ENCODE measurements at places on chromosomes 12 and 14. TPM values are rescaled to one million over a fixed set of nuclear protein-coding genes. Genes with fewer than 3 reads are reported as not detected.

Gene EIF2S3B
- 0.62 TPM for total RNA-seq

Gene COQ5
- total RNA-seq = 28.6 TPM

Gene NGB
- total RNA-seq = not detected

GRCh38 chr14:91753501-91754128 is 21.7 kb upstream of the CATSPERB start:
- no peak for DNase-seq

DNA sequence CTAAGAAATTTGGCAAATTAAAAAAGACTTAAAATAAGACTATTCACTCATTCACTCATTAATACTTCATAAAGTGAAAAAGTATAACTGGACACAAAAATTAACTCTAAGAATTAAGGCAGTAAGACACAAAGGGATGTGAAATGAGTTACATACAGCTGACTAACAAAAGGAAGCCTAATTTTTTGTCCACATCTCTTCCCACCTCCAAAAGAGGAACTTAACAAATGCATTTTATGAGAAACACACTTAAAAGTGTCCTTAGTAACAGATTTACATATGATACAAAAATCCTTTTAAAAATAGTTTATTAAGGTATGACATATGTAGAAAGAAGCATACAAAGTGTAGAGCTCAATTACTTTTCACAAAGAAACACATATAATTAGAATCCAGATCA is 88.9 kb downstream of the NUMB start:
- DNase-seq = no peak
